ENCODE measurements at places on chromosomes 1 and 21.

GRCh38 chr21:28138272-28138671 lies 854.4 kb downstream of the LTN1 start:
- DNase-seq = no peak

GRCh38 chr1:96559181-96559580 lies 162.4 kb upstream of the PTBP2 start:
- DNase-seq = no peak

- DNase-seq = no peak
Measured at GRCh38 chr1:98090351-98090750, 169.5 kb upstream of the DPYD start.

GRCh38 chr1:61053712-61054600 lies 28.4 kb upstream of the NFIA start:
- no peak for DNase-seq

- DNase-seq = no peak
Measured at GRCh38 chr1:215957663-215958062, 390.6 kb downstream of the KCTD3 start.

DNA sequence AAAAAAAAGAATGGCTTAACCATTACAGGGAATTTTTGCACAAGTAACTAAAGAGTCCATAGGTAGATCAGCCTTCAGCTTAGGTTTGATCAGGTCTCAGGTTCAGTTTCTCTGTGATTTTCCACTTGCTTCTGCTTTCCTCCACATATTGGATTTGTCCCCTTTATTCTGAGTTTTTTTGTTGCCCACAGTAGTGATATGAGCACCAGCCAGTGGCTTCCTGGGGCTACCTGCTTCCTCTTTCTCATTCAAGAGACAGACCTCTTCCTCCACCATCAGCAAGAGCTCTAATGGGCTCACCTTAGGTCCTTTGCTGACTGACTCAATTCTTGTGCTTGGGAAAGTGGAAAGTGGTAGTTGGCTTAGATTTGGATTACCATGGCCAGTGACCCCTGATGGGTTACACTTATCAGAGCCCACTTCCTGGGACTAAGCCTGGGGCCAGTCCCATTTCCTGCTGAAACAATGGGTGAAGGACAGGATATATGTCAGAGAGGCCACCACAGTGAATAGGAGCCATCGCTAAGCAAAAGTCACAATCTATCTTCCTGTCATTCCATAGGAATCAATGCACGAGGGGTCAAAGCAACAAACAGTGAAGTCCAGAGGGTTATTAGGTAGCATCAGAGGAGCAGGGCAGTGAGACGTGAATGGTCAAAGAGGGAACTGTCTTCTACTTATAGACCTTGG lies 12.8 kb upstream of the PLA2G2E start:
- no peak for DNase-seq

DNA sequence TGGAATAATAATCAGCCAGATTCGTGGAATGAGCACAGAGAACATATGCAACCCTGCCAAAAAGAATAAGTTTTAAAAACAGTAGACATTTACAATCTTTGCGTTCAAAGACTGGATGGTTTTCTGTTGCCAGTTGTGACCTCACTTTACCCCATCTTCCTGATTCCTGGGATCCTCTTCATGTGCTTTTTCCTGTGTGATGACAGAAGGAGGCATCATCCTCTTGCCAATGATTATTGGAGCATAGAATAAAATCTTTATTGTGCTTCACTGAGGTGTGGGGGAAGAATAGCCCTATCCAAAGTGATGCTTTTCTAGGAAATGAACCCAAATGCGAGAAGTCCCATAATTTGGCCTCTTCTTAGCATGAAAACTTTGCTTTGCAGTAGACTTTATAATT lies 15.0 kb upstream of the BARHL2 start:
- no peak for DNase-seq

GRCh38 chr21:14523234-14523633 lies 22.9 kb downstream of the SAMSN1 start:
- DNase-seq = no peak

- no peak for DNase-seq
Measured at GRCh38 chr21:23131177-23131576, 2133.0 kb downstream of the NCAM2 start.

DNA sequence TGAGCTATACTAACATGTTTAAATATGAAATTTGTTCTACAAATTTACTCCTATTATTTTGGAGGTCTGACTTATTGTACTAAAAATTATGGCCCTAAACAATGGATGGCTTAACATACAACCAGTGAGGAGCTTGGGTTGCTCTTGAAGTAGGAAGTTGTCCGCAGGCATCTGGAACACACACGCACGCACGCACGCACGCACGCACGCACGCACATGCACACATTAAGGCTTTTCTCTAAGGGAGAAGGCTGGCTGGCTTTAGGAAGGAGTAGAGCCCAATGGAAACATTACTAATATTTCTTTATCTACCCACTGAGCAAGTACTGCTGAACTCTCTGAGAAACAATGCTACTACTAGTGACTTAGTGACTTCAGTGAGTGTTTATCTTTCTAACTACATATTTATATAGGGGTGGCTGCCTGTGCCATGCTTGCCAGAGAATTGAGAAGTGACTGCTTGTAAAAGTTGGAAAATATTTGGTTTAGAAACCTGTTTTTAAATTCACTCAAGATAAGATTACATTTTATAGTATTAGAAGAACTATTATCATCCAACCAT lies 16.2 kb upstream of the ARHGAP29 start:
- no peak for DNase-seq

DNA sequence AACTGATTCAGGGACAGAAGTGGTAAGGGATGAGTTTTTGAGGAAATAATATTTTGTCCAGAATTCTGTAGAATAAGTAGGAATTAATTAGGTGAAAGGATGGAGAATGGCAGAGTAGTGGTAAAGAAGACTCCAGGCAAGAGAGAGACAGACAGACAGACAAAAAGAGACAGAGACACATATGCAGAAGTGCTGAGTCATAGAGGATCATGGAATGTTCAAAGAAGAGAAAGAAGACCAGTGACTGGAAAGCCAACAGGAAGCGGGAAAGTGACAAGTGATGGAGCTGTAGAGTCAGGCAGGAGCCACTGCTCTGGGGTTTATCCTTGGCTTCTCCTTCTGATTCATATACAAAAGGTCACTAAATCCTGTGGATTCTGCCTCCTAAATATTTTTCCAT lies 85.9 kb downstream of the UROD start:
- DNase-seq = no peak
